Stimulated activated CD4-positive, alpha-beta T cell treated with anti-CD3 and anti-CD28 coated beads, TNF-alpha, amount 100 ng/mL, for 48 hours (primary cell): ENCODE measurements at places on chromosomes 16 and 17.

DNA sequence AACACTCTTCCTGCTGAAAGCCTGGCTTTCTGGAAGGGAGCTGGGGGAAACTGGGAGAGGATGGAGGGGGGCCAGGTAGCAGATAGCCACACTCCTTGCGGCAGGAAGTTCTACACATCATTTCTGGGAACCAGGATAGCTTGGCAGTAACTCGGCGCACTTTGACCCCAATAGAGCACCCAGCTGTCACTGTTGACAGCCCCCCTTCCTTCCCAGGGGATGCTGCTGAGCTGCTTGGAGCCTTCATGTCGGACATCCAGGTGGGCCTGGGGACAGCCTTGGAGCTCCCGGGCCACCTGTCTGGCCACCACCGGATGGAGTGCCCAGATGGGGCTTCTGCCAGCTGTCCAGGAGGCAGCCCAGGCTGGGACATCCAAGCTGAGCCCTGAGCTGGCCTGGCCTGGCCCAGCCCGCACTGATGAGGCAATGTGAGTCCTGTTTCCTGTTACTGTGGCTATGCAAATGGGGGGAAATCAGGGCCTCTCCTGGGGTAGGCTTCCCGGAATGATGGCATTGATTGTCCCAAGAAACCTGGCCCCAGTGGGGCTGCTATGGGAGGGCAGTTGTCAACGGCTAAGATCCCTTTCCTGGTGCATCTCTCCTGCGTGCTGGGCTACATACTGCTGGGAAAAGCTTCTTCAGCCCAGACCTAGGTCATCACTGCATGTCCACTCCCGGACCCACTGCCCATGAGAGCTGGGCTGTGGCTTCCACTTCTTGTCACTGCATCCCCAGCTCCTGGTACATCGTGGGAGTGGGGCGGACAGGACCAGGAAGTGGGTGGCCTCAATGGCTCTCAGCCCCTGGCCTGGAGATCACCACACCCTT is 50.0 kb downstream of the SOCS1 start:
- DNase-seq, result no peak

DNA sequence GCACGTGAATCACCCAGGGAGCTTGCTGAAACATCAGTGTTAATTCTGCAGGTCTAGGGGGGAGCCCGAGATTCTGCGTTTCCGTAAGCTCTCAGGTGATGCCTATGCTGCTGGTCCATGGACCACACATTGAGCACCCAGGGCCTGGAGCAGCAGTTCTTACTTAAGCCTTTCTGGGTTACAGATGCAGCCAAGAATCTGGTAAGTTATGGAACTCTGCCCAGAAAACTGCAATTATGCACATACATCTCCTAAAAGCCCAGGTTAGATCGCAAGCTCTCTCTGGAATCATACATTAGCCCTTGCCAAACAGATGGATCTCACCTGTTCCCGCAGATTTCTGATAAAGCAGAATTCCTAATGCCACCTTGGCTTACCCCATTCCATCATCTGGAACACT is 265.9 kb upstream of the SALL1 start:
- DNase-seq, result no peak

DNA sequence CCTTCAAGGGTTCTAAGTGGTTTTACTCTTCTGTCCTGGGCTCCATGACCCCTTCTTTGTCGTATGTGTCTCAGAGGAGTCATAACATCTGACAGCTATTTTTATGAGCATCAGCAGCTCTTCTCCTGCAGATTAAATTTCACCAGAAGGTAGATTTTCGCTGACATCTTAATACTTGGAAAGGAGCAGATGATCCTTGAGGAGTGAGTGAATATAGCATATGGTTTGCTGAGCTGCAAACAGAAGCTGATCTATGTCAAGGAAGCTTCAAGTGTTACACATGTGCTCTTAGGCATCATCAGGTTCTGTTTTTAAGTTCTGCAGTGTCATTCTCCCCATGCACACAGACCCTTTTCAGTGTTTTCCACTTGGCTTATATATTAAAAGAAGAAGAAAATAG is 49.2 kb upstream of the MYH2 start:
- DNase-seq, result no peak

DNA sequence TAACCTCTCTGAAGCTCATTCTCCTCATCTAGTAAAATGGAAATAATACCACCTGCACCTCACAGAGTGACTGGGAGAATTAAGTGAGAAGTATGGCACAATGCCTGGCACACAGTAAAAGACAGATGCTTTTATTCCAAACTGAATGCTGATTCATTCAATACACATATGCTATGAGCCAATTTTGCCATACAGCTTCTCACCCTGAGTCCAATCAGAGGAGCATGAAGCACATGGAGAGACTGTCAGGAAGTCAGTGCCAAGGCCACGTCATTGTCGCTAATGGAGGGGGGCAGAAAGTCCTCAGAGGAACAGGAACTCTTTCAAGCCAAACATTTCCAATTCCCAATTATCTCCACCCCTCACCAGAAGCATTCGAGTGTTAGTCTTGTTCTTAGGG is 11.6 kb downstream of the MKS1 start:
- DNase-seq, result no peak

DNA sequence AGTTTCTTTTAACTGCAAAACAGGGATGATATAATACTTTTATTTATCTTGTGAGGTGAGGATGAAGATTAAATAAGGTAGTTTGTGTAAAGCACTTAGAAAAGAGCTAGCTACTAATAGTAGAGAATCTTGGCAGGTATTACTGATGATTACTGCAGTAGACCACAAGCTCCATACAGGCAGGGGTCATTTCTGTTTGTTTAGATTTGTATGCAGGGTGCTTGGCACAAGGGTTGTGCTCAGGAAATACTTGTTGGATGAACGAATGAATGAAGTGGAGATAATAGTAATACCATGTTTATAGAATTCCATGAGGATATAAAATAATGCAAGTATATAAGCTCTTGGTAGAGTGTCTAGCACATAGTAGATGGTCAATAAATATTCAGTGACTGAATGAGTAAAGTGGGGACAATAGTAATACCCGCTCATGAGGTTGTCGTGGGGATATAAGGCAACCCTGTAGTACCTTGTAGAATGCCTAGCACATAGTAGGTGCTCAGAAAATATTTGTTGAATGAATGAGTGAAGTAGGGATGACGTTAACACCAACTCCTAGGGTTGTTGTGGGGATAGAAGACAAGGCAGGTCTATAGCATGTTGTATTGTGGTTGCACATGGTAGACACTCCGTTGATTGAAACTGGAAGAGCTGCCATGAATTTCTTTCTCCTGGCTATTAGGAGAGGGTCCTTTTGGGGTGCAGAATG is 83.0 kb downstream of the ABCC1 start:
- no peak for DNase-seq

- DNase-seq, result no peak
These were observed 1.6 kb downstream of the CYGB start for GRCh38 chr17:76535788-76536510.

- DNase-seq, result no peak
These were observed 26.6 kb downstream of the PIPOX start for GRCh38 chr17:29069526-29070041.

GRCh38 chr17:49869038-49869374 is 21.1 kb upstream of the TAC4 start:
- DNase-seq, result no peak
